SK-N-MC (cell line): ENCODE measurements at places on chromosomes 5 and 9.

DNA sequence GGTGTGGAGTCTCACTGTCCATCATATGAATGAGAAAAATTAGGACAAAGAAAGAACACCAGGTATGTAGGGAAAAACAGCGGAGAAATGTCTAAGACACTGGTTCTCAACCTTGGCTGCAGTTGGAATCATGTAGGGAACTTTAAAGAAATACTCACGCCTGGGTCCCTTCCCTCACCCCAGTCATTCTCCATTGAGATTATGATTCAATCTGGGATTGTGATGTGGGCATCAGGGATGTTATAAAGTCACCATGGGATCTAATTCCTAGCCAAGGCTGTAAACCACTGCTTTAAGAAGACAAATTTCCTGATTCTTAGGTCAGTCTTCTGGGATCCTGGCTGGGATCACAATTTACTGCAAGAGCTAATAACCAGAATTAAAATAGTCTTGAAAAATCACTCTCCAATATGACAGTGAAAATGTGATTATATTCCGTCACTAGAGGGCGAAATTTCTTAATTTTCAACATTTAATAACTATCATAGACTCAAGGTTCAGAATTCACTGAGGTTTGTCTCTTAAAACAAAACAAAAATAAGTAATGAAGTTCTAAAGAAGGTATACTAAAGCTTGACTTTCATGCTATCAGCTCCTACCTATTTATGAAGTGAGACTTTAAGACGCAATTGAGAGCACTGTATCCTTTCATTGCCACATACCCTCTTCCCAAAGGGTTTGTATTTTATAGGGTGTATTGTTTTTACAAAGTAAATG, 60.5 kb downstream of the GLDC start:
- peak; percentile 14 for DNase-seq

DNA sequence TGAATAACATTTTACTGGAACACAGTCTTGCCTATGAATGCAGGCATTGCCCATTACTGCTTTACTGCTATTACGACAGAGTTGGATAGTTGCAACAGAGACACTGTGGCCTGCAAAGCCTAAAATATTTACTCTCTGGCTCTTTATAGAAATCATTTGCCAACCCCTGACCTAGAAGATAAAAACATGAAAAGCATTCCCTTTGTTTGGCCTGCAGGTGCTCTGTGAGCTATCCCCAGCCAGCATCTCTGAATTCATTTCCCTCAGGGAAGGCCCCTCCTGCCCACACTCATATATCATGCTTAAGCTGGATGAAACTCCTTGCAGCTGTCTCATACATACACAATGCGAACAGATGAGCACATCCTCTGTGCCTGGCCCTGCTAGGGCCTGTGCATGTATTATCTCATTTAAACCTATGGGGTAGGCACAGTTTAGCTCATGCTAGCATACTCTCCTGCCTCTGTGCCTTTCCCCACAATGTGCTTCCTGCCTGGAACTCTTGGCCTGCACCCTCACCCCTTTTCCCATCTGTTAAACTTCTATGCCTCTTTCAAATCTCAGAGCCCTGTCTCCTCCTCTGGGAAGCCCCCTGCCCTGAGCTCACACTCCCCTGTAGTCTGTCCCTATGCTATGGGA, 193.1 kb downstream of the PAX5 start:
- DNase-seq, result no peak

GRCh38 chr5:54090495-54091120, 219.8 kb downstream of the ARL15 start:
- no peak for DNase-seq

DNA sequence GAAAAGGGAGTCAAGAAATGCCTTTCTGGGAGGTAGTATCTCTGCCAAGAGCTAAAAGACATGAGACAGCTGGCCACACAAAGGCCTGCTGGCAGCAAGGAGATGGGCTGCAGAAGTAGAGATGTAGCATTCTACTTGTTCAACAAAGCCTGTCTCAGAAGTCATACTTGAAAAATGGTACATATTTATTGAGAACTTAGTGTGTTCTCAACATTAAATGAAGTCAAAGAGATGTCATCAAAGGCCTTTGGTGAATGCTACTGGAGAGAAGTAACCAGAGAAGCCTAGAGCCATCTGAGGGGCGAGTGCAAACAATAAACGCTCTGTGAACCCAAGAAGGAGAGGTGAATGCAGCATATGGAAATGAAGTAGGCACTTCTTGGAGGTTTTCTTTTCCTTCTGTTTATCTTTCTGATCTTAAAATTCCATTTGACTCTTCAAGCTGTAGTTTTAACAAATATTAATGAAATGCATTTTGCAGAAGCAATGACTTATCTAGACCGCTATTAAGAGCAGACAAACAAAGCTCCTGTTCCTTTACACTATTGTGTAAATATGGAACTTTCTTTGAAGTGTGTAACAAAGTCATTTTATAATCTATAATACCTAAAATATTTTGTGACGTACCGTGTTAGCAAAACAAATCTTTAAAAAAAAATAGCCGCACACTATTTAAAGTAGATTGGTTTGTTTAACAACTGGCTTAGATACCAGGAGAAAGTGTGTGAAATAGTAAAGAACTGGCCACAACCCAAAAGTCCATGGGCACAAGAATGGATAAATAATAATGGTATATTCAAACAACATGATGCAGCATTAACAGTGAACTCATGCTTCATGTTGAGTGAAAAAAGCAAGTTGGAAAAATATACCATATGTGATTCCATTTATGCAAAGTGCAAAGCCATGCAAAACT, 70.2 kb downstream of the ZNF608 start:
- DNase-seq, result no peak

GRCh38 chr9:27125030-27125429, 16.0 kb downstream of the TEK start:
- no peak for DNase-seq

GRCh38 chr5:167250996-167251395, 1040.4 kb upstream of the WWC1 start:
- DNase-seq, result no peak

GRCh38 chr5:36089989-36090388, 23.3 kb upstream of the UGT3A2 start:
- no peak for DNase-seq

- DNase-seq, result no peak
Measured at GRCh38 chr5:84445049-84445685, 60.5 kb upstream of the EDIL3 start.

GRCh38 chr5:136811551-136811950, 446.2 kb upstream of the TRPC7 start:
- DNase-seq, result no peak

GRCh38 chr5:73858776-73859175, 232.8 kb downstream of the ARHGEF28 start:
- no peak for DNase-seq

DNA sequence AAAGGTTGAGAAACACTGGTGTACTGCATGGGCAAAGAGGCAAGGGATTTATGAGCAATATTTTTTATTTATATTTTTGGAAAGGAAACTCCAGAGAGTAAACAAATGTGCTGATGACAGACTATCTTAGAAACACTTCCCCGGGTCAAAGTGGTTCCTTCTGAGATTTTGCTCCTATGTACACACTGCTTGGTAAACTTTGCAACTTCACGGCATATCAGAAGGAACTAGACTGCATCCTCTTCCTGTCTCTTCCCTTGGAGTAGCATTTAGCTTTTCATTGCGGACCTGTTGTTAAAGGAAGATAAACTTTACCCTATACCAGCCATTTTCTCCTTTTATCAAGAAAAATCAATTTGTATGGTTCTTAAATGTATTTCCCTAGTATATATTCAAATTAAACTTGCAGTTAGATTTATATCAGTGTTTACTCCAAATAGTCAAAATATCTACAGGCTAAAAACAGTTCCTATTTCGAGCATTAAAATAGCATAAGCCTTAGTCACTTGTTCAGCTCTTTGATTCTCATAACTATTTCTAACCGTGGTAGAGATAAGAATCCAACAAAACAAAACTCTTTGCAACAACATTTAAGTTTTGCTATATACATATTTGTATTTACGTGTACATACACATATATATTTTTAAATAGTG, 48.0 kb upstream of the LRRC19 start:
- no peak for DNase-seq

- no peak for DNase-seq
Measured at GRCh38 chr5:136080483-136081216, 51.9 kb downstream of the TGFBI start.

GRCh38 chr5:155052532-155052931, 39.0 kb downstream of the KIF4B start:
- DNase-seq, result no peak

GRCh38 chr5:112165897-112166737, 253.0 kb downstream of the EPB41L4A start:
- no peak for DNase-seq

- no peak for DNase-seq
Measured at GRCh38 chr9:35579130-35579529, 25.9 kb upstream of the TESK1 start.

DNA sequence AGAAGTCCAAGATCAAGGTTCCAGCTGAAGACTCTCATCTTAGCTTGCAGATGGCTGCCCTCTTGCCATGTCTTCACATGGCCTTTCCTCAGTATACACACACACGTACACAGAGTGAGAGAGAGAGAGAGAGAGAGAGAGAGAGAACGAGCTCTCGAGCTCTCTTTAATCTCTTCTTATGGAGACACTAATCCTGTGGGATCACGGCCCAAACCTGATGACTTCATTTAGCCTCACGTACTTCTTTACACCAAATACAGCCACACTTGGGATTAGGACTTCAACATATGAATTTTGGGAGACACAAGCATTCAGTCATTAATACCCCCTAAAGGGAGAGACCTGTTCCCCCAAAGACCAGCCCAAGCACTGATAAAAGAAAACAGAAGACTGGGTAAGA, 42.8 kb downstream of the SIL1 start:
- no peak for DNase-seq

GRCh38 chr5:110264661-110265060, 461.8 kb downstream of the TMEM232 start:
- DNase-seq, result no peak

DNA sequence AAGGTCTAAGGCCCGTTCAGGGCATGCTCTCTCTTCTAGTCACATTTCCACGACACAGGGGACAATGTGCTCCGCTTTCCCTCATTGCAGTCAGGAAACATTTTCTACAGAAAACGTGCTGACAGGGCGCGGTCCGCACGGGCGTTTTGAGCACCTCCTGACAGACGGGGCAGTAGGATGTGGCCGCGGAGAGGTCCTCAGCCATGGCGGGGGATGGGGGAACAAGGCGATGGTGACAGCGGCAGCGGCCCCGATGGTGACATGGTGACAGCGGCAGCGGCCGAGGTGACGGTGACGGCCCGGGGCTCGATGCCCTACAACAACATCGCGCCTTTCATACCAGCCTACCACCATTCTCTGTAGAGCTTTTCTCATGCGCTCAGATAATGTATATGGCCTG, 4.1 kb downstream of the PLPP1 start:
- no peak for DNase-seq

DNA sequence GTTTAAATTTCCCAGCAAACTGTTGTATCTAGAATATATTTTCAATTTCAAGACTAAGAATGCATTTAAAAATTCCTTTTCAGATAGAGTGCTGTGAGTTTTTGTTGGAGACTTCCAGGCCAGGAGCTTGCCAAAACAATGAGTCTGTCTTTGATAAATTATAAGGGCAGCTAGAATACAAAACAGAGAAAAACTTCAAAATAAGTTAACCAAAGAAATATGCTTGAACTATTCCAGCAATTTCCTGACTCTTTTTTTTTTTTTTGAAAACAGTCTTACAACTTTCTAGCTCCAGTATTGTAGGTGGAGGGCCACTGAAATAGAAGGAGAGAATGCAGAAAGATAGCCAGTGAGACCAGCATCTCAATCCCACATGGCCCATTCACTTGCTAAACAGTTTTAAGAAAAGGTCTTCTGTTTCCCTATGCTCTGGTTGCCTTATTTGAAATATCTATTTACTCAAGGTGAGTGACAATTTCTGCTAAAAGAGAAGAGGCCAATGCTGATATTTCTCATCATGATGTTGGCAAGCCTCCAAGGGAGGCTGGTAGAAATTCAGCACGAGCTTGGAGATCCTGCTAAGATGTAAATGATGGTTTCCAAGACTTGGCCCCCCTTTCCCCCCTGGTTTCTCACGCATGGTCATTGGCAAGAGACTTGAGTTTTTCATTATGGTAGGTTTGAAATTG, 103.2 kb downstream of the USP20 start:
- no peak for DNase-seq

- DNase-seq, result no peak
Measured at GRCh38 chr9:125631391-125632085, 75.5 kb downstream of the MAPKAP1 start.

- no peak for DNase-seq
Measured at GRCh38 chr5:5905186-5905585, 473.2 kb downstream of the MED10 start.

DNA sequence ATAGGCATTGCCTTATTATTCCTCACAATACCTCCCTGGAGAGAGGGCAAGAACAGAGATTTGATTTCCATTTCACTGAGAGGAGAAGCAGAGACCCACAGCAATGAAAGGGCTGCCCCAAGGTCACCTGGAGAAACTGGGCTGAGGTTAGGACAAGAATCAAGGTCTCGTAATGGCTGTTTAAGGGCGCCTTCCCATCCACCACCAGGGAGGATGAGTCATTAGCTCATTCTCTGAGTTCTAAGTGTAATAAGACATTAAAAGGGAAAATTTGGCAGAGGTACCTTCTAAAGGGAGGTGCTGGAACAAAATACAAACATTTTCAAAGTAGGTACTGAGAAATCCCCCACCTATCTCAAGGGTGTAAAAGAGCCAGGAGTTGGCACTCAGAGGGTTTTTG, 52.6 kb upstream of the TCERG1 start:
- no peak for DNase-seq

GRCh38 chr5:39427633-39428032, 2.9 kb upstream of the DAB2 start:
- no peak for DNase-seq

DNA sequence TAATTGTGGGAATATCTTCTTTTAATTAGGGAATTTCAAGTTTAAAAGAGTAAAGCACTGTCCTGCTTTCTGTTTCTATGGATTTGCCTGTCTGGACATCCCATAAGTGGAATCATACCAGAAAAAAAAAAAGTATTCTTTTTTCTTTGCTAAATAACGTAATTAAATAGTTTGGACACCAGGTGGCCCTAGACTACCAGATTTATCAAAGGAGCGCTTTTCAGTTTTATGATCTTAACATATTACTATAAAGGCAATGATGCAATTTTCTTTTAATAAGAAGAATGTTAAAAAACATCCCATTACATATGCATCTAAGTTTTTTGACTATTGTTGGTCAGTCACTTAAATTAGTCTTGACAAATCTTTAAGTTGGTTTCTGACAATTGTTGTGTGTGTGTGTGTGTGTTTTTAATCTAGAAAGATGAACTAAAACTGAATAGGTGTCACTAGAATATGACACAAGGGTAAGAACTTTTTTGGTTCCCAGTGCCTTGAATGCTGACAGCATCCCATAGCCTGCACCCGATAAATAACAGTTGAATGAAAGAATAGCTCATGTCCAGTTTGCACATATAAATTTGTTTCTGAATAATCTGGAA, 49.5 kb downstream of the C5orf22 start:
- DNase-seq, result peak; percentile 39
